ENCODE measurements at places on chromosomes 7 and 10.

DNA sequence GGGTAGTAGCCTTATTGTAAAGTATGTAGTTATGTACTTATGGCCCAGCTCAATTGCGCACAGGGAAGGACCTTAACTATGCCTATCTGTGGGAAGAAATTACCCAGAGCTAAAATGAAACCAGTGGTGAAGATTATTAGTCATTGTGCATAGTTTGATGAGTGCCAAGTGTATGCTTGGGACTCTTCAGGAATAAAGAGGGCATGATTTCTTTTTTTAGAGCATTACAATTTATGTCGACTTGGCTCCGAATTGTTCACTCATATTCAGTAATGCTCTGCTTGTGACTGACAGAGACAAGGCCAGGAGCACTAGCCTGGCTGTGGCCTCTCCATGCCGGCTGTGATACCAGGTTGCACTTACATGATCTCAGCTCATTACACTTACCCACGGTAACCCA is 269.5 kb downstream of the TRIL start:
- no peak for DNase-seq

GRCh38 chr10:133262696-133263095 is 14.0 kb downstream of the ADAM8 start:
- DNase-seq = no peak

DNA sequence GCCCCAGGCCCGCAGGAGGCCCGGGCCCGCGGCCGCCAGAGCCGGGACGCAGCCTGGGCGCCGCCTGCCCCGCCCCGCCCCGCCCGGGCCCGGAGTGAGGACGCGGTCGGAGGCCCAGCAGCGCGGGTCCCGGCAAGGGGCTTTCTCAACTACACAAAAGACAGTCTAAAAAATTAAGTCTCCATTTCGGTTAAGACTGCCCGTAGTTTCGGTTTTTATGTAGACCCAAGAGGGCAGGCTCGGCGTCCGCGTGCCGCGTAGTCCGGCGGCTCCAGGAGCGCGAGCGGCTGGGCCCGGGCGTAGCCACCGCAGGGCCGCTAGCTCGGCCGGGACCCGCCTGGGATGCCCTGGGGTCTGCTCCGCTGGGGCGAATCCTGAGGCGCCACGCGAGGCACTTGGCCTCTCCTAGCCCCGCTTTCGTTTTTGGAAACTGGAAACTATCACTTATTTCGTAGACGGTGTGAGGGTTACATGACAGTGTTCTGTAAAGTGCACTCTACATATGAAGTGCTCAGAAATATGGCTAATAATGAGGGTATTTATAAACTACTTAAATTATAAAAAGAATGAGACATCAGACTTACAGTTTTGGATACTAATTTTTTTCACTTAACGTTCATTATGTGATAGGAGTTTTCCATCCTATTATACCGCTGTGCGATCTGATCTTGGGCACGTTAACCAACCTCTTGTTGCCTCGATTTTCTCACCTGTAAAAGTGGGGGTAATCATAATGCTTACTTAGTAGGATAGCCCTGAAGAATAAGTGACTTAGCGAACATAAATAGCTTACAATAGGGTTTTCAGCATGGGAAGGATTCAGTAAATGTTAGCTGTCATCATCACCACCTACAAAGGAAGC is 573 bp downstream of the BLVRA start:
- DNase-seq = peak; percentile 43

DNA sequence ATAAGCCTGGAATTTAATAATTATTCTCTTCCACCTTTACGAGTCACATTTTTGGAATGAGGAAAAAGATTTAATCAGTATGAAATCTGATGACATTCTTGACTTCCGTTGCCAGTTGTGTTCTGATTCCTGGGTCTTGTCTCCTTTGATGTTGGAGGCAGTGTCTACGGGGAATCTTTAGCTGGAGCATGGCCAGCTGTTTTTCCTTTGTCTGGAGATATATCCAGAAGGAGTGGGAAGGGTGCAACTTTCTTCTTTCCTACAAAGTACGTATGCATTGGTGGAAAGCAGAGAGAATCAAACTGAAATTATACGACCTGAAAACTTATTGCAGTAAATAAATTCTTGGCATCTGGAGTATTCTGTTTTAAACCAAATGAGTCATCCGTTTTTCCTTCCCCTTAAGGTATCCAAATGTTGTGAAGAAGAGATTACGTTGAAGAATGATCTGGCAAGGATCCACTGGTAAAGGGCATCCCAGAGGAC is 6.9 kb upstream of the GNG11 start:
- DNase-seq = no peak

- no peak for DNase-seq
Observed at GRCh38 chr10:96138102-96138501, 8.0 kb downstream of the ZNF518A start.

DNA sequence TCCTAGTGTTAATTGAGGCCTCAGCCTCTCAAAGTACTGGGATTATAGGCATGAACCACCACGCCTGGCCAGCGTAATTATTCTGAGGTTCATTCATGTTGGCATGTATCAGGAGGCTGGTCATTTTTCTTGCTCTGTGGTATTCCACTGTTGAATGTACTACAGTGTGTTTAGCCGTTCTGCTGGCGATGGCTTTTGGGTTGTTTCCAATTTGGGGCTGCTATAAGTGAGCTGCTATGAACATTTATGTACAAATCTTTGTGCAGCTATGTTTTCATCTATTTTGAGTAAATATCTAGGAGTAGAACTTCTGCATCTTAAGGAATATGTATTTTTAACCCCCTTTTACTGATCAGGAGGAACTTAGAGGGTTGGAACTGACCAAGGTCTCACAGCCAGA is 145.8 kb downstream of the AUTS2 start:
- DNase-seq = no peak

DNA sequence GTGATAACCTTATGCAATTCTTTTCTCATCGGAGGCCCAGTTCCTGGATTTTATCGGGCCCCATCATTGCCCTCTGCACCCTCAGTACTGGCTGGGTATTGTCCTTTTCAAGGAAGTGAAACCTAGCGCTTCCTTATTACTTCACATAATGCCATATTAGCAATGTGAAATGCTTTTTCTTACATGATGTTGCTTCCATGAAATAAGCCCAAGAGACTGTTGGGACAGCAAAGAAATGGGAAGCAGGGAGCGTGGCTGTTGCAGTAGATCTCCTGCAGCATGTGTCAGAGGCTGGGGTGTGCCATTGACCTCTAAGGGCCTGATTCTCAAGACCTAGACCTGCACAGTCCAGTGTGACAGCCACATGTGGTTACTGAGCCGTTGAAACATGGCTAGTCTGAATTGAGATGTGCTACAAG is 8.1 kb downstream of the CHN2 start:
- DNase-seq = no peak

DNA sequence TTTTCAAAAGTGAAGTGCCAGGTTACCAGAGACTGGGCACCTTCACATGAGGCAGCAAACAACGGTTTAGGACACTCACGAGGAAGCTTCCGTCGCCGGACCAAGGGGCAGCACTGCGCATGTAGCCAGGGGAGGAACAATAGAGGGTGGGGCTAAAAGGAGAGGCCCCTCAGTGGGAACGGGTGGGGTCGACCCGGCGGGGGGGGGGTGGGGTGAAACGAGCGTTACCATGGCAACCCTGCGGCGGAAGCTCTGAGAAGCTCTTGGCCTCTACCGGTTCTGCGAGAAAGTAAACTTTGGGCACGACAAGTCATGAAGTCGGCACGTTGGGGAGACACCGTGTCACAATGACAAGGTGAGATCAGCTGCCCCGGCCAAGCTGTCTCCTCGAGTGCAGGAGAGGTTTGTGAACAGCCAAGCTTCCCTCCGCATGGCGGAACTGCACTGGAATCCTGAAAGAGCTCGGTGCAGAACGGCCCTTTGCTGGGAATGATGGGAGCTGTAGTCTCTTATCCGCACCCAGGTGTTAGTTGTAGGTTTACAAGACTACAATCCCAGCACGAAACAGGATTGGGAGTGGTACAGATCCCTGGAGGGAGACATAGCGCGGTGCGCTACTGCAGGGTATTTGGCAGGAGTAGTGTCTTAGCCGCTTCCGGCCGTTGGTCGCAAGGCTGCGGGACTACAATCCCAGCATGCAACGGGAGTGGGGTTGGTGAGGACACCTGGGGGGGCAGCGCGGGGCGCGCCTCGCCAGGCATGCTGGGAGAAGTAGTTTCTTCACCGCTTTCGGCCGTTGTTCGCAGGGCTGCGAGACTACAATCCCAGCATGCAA is 72.8 kb upstream of the ZNF722 start:
- DNase-seq = peak; percentile 81

DNA sequence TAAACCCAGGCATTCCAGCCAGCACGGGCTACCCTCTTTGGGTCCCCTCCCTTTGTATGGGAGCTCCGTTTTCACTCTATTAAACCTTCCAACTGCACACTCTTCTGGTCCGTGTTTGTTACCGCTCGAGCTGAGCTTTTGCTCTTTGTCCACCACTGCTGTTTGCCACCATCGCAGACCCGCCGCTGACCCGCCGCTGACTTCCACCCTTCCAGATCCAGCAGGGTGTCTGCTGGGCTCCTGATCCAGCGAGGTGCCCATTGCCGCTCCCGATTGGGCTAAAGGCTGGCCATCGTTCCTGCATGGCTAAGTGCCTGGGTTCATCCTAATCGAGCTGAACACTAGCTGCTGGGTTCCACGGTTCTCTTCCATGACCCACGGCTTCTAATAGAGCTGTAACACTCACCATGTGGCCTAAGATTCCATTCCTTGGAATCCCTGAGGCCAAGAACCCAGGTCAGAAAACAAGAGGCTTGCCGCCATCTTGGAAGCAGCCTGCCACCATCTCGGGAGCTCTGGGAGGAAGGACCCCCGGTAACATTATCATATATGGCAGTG is 14.5 kb downstream of the ZNF277 start:
- DNase-seq = no peak

- DNase-seq = no peak
Observed at GRCh38 chr7:108415084-108415483, 41.2 kb downstream of the NRCAM start.

- no peak for DNase-seq
Observed at GRCh38 chr7:121138262-121138933, 149.9 kb downstream of the CPED1 start.

- no peak for DNase-seq
Observed at GRCh38 chr7:94632338-94633013, 23.5 kb downstream of the SGCE start.

- DNase-seq = no peak
Observed at GRCh38 chr10:70729763-70730357, 55.3 kb downstream of the TBATA start.
